EH (cell line): ENCODE measurements at places on chromosomes 12 and 14.

DNA sequence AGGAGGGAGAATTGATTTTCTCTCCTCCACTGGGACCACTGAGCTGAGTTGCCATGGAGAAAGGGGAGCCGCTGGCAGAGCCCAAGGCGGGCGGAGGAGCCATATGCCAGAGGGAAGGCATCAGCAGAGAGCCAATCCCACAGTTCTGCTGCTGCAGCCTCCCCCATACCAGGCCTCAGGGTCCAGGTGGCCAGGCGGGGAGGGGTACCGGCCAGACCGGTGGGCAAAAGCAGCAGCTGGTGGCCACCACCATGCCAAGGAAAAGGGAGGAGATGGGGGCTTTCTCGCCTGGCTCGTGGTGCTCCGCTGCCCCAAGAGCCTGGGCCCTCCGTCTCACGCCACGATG lies 72.8 kb downstream of the PITPNM2 start:
- DNase-seq, result no peak

- no peak for DNase-seq
Observed at GRCh38 chr14:33837943-33838683, 112.8 kb downstream of the EGLN3 start.

DNA sequence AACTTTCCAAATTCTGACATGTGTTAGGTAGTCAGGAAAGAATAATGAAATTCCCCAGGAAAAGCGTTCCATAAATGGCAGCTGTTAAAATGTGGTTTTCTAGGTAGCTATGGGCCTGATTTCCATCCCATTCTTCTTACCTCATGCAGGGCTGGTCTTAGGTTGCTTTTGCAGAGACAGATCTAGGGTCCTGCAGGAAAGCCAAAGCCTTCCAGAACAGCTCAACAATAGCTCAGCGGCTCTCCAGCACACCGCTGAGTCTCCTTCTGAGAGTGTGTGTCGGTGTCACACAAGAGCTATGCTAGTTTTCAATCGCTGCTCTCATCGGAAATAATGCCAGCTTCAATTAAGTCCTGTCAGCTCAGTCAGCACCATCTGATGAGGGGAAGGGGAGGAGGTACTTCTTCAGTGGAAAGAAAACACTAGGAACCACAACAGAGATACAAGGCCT lies 106.7 kb downstream of the TMEM30B start:
- DNase-seq, result no peak

DNA sequence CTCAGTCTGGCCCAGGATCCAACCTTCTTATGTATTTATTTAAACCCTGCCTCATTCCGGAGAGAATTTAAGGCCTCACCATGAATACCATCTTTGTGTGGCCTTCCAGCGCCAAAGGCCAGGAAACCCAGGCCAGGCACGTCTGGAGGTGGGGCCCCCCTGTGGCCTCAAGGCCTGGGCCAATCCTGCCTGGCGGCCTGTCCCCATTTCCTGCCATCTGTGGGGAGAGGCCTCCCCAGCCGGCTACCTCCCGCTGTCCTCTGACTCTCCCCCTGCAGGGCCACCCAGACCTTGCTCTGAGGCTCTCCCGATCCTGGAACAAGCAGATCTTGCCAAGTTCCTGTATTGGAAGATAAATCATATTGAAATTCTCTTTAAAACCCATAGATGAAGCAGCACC lies 37.4 kb upstream of the MEG3 start:
- DNase-seq, result no peak

DNA sequence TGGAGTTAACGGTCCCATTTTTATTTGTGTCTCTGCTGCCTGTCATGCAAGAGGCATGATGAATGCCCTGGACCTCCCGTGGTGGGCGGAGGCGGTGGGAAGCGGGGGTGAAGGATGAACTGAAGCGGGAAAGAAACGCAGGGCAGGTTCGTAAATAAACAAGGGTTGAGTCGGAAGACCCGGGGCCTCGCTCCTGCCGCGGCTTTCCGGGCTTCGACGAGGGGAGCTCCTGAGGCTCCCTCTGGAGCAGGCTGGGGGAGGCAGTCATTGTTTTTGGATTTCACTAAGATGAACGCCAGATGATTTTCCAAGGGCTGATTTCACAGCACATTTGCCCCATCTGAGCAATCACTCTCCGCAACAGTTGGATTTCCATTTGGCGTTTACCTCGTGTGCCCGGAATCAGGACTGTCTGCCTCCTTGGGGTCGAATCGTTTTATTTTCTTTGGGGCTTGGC lies 130.2 kb downstream of the SLC38A6 start:
- no peak for DNase-seq

- peak; percentile 81 for DNase-seq
Observed at GRCh38 chr14:79483477-79484388, 727.6 kb downstream of the DIO2 start.

- DNase-seq, result peak; percentile 41
Observed at GRCh38 chr12:67916266-67916970, 72.8 kb upstream of the IFNG-AS1 start.
